Right renal cortex interstitium (tissue), 3 donors: ENCODE measurements at places on chromosomes 3 and 15.

- DNase-seq: no peak
Measured at GRCh38 chr15:68985361-68985891, 29.1 kb upstream of the NOX5 start.

DNA sequence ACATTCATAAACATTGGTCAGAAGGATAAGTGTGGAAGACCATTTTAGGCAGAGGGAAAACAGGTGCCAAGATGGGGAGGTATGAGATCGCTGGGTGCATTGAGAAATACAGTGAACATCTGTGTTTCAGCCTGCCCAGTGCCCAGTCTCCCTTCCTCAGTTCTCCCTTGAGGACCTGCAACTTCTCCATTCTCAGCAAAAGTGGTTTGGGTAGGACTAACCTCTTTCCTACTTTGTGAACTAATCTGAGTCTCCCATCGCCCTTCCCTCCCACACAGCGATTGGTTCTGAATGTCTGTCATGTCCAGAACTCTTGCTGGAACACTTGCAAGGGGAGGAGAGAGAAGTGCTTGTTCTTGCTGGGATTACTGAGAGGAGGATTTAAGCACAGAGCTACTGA lies 10.9 kb upstream of the CCNL1 start:
- DNase-seq: no peak

DNA sequence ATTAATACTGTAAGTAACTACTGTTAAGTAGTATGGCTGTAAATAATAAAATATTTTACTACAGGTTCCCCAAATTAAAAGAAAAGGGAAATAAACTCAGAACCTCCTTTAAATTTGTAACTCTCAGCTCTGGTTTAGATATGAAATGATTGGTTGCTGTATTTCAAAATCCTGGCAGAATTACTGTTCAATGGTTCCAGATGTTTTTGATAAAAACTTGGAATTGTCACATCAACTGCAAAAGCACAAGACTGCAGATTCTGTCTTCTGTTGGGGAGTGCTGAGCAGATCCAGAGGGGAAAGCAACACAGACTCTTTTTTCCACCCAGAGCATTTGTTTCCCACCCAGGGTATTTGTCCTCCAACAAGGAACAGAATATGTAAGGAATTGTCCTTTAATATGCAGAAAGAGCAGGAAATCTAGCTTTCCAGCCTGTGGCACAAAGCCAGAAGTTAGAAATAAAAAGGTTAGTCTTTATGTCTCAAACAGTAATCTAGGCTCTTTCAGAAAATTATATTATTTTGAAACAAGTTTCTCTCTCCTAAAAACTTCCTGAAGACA lies 178.1 kb downstream of the KLHL25 start:
- DNase-seq: no peak

DNA sequence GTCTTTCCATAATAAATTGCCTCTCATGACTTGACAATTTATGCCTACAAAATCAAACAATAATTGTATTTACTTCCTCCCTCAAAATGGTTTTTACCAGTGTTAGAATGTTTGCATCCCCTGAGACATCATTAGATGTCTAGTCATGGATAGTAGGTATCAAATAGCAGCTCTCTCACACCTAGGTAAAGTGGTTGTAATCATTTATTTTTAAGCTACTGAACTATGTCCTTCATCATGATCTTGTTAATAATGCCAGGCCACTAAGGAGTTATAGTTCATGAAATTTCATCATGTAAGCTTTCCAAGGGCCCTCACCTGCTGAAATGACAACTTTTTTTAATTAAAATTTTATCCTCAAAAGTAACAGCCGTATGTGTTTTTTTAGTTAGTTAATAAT lies 134.1 kb downstream of the ARPP21 start:
- DNase-seq: no peak

DNA sequence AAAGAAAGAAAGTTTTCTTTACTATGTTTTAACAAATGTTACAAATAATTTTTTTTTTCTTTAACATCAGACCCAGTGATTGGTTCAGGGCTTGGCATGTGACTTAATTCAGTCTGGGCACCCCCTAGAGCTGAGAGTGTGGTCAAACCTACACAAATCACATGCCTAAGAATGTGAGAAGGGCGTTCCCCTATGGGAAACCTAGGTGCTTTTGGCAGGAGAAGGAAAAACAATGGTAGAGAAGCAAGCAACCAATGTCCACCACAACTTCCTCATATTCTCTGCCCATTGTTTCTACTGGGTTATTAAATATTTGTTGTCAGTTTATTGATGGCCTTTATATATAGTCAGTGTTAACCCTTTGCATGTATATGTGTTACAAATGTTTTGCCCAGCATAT lies 21.4 kb upstream of the PIAS1 start:
- no peak for DNase-seq

GRCh38 chr3:153783106-153783505 lies 338.1 kb upstream of the ARHGEF26 start:
- DNase-seq: no peak

DNA sequence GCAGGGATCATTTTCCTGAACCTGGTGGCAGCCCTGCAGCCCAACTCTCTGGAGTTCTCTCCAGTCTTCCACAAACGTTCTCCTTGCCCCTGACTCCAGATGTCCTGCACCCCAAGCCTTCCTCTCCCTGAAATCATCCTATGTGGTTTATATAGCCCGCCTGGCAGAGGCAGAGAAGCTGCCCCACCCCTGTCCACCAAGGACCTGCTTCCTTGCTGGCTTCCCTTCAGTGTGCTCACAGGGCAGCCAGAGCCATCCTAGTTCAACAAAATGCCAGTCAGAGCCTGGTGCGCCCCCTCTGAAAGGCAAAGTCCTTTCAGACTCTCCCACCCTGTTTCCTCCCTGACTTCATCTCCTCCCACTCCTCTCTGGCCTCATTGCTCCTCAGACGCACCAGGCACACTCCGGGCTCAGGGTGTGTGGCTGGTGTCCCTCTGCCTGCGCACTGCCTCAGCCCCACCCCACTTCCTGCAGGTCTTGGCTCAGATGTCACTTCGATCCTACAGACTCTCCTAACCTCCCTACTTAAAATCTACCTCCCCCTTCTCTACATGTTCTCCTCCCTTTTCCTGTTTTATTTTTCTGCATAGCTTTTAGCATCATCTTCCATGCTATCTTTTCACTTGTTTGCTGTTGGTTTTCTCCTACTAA lies 5.9 kb downstream of the KBTBD13 start:
- no peak for DNase-seq

GRCh38 chr15:35159170-35159569 lies 74.1 kb upstream of the NANOGP8 start:
- DNase-seq: no peak

DNA sequence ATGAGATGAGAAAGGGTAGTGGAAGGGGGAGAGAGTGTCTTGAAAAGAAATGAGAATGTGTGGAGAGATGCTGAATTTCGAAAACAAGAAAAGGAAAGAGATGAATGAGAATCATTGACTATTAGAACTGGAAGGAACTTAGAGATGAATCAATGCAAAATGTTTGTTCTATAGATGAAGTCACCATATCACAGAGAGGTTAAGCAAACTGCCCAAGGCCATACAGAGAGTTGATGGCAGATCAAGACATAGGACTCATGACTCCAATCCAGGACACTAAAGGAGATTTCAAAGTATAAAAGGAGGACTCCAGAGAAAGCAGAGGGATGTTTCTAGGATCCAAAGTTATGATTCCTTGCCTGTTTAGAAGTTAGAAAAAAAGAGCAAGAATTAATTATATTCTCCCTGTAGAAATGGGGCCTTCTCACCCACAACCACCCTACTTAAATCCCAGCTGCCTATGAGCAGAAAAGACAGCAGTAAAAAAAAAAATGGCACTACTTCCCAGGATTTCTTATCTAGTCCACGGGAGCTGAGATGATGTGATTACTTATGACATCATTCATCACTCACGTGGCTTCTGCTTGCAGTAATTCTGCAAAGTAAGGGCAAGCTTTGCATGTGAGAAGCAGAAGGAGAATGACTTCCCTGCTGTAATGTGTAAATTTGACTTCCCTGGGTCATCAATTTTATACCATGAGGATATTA lies 210.8 kb upstream of the MRPL3 start:
- DNase-seq: no peak

- no peak for DNase-seq
Measured at GRCh38 chr15:50750227-50750705, 15.2 kb downstream of the SPPL2A start.

DNA sequence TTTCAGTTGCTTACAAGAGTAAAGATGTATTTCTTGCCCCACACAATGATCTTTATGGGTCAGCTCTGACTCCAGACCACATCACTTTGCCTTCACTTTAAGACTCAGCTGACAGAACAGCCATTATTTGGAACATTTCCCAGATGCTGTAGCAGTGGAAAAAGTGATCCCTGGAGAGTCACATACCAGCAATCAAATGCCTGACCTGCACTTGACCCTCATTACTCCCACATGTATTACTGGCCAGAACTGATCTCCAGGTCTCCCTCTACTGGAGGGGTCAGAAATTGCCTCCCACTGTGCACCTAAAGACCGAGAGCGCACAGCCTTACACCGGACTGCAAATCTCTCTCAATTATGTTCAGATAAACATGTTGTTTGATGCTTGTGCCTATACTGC lies 88.6 kb upstream of the ZNF385D start:
- peak; percentile 29 for DNase-seq
